ENCODE measurements at places on chromosomes 7 and 10. TPM values are rescaled to one million over a fixed set of nuclear protein-coding genes. Genes with fewer than 3 reads are reported as not detected.

TMEM168 gene
- 53.0 TPM for total RNA-seq

TAS2R41 gene
- total RNA-seq: not detected

OR9A2 gene
- not detected for total RNA-seq

BZW2 gene
- 67.0 TPM for total RNA-seq

MBLAC1 gene
- total RNA-seq: 2.5 TPM

MYOF gene
- 85.5 TPM for total RNA-seq

AKR1C4 gene
- total RNA-seq: not detected

NKX6-2 gene
- total RNA-seq: not detected

NEUROG3 gene
- total RNA-seq: 6.7 TPM

CYP2C19 gene
- 2.0 TPM for total RNA-seq

UNCX gene
- total RNA-seq: not detected

LHPP gene
- 26.5 TPM for total RNA-seq

ELMO1 gene
- total RNA-seq: 18.2 TPM

SLC26A4 gene
- 0.57 TPM for total RNA-seq

CTNNA3 gene
- 0.70 TPM for total RNA-seq

UPK3B gene
- total RNA-seq: 4.3 TPM

OPALIN gene
- not detected for total RNA-seq

ASZ1 gene
- not detected for total RNA-seq

HYAL4 gene
- not detected for total RNA-seq

PCLO gene
- 16.5 TPM for total RNA-seq

PLAC9 gene
- 15.1 TPM for total RNA-seq

PNLIPRP1 gene
- total RNA-seq: not detected

INA gene
- 6.8 TPM for total RNA-seq

HTR5A gene
- not detected for total RNA-seq

TEX36 gene
- total RNA-seq: not detected

FXYD4 gene
- total RNA-seq: not detected

GPR15LG gene
- total RNA-seq: 725 TPM

MALRD1 gene
- total RNA-seq: 0.41 TPM

MMD2 gene
- total RNA-seq: not detected

ASB10 gene
- not detected for total RNA-seq

GRID2IP gene
- 1.0 TPM for total RNA-seq

ANK3 gene
- 145 TPM for total RNA-seq

DNAJC12 gene
- 6.3 TPM for total RNA-seq

PON1 gene
- total RNA-seq: not detected

PALD1 gene
- 3.2 TPM for total RNA-seq

MORN4 gene
- total RNA-seq: 2.6 TPM

CCNY gene
- 64.4 TPM for total RNA-seq

LRIT1 gene
- not detected for total RNA-seq

CFAP46 gene
- total RNA-seq: 1.0 TPM

PLPP4 gene
- not detected for total RNA-seq

TMEM178B gene
- 0.32 TPM for total RNA-seq

SDK1 gene
- total RNA-seq: 4.2 TPM

PRLHR gene
- not detected for total RNA-seq

HMX2 gene
- 0.25 TPM for total RNA-seq

Data from mucosa of descending colon (tissue), 3 donors.